Anterior cingulate cortex (tissue), 58 donors: ENCODE measurements at places on chromosomes 1 and 21.

DNA sequence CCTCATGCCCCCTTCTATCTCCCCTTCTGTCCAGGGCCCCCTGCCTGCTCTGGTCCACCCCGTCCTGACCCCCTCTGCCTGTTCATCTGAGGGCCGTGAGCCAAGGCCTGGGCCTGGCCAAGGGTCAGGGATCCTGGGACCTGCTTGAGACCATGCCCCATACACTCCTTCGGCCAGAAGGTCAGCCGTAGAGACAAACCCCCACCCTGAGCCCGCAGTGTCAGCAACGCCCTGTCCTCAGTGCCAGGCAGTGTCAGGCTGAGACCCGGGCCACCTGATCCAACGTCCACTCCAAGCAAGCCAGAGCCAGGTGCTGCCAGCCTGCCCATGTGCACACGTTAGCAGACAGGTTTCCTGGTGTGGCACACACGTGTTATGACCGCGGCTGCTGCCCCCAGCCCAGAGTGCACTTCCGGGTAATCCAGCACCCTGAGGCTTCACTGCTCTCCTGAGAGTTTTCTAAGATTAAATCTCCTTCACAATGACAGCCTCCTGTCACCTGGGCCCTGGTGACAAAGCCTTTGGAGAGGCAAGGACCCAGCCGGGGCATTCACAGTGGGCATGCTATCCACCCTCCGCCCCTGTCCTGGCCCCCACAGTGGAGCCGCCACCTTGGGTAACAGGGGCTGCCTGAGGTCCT is 10.1 kb upstream of the SAMD11 start:
- no peak for DNase-seq

DNA sequence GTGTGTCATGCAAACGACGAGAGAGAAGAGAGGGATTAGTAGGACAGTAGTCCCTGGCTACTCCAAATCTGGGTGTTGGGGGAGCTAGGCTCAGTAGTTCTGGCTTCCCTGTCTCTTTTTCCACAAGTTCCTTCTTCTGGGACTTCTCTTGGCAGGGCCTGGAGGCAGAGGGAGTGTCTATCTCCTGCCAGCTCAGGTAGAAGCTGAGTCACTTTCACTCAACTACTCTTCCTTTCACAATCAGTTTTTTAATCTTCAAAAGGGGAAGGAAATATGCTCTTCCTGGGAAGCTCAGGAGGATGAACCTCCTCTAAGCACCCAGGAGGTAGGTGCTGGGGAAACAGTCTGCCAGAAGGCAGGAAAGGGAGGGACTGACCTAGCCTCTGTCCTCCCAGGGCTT is 35.2 kb upstream of the MAGOH start:
- no peak for DNase-seq

DNA sequence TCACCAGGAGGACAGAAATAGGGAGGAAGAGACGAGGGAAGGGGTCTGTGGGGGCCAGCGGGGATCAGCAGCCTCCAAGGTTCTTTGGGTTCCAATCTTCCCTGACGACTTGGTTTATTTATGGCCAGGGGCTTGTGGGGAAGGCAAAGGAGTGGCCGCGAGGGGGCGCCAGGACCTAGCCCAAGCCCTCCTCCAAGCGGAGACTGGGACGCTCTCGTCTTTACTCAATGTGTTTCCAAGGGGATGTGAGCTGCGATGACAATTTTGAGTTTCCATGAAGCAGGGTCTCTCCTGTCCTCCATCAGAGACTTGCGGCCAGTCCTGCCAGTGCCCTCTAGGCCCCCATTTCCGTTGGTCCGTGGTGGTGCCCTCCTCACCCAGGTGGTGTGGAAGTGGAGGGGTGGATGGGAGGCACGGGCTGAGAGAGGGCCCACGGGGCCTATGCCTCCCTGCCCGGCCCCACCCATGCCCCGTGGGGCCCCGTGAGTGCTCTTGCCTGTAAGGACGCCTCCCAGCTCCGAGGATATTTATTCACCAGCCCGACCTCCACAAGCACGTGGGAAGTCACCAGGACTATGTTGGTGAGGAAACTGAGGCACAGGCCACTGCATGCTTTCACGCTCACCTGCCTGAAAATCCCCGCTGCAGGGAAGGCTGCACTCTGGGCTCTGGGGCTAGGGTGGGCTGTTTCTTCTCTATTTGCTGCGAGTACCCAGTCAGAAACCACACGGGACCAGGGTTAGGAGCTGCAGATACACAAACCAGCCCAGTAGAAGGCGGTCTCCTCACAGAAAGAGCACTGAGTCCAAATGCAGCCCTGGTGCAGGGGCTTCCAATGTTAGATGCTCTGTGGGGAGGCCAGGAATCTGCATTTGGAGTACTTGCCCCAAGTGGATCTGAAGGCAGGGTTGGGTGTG is 26.5 kb downstream of the DMRTB1 start:
- peak; percentile 47 for DNase-seq

- DNase-seq, result no peak
Observed at GRCh38 chr21:37079211-37079824, 6.3 kb downstream of the TTC3 start.

DNA sequence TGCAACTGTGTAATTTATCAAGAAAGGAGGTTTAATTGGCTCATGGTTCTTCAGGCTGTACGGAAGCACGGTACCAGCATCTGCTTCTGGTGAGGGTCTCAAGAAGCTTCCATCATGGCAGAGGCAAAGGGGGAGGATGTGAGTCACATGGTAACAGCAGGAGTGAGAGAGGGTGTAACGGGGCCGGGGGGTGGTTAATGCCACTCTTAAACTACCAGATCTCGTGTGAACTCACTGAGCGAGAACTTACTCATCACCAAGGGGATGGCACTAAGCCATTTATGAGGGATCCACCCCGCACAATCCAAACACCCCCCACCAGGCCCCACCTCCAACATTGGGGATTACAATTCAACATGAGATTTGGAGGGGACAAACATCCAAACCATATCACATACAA is 21.0 kb upstream of the IFFO2 start:
- no peak for DNase-seq
